Stimulated activated CD4-positive, alpha-beta T cell treated with anti-CD3 and anti-CD28 coated beads, TNF-alpha, amount 100 ng/mL, for 1 hour (primary cell): ENCODE measurements at places on chromosomes 2 and 18.

- DNase-seq: no peak
These were observed 116.3 kb upstream of the PGAP1 start for GRCh38 chr2:197042739-197043196.

GRCh38 chr2:76749858-76750257 lies 772.3 kb downstream of the LRRTM4 start:
- DNase-seq: no peak

- no peak for DNase-seq
These were observed 9.5 kb upstream of the MALL start for GRCh38 chr2:110124939-110125691.

GRCh38 chr2:104487366-104487765 lies 366.5 kb upstream of the POU3F3 start:
- no peak for DNase-seq

- DNase-seq: no peak
These were observed 20.0 kb downstream of the GREB1 start for GRCh38 chr2:11553661-11554398.

GRCh38 chr2:55048508-55049042 lies 1.7 kb downstream of the RTN4 start:
- DNase-seq: no peak

DNA sequence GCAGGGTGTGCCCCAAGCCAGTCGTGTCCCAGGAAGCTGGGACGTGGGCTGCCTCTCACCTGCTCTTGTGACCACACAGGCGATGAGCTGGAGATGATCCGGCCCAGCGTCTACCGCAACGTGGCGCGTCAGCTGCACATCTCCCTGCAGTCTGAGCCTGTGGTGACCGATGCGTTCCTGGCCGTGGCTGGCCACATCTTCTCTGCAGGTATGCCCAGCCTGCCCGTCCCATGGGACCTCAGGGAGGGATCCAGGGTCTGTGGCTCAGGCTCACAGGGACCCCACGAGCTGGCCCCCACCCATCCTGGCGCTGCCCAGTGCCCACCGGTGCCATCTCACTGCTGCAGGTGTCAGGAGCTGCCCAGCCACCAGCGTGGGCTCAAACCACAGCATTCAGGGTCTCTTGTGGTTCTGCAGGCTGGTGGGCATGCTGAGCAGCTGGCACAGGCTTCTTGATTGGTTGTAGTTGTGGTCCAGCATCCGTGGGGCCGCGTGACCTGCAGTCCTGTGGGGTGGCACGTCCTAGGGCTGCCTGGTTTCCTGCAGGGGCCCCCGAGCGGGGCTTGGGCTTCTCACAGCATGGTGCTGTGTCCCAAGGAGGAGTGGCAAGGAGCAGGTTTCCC lies 3.8 kb downstream of the BOK start:
- no peak for DNase-seq

DNA sequence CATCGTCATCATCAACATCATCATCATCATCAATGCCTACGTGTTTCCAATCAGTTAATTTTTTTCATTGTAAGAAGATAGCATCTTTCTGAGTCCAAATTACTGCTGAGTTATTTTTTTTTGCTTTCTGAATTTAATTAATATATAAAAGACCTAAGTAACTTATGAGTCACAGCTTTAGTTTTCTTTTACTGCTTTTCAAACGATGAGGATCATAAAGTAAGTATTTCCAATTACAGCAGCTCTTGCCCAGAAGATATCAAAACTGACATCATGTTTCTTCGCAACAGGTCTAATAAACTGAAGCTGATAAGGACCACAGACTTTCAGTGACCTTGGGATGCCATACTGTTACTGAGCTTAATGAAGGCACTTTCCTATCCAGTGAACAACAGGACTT lies 442.2 kb downstream of the DSEL start:
- DNase-seq: no peak

DNA sequence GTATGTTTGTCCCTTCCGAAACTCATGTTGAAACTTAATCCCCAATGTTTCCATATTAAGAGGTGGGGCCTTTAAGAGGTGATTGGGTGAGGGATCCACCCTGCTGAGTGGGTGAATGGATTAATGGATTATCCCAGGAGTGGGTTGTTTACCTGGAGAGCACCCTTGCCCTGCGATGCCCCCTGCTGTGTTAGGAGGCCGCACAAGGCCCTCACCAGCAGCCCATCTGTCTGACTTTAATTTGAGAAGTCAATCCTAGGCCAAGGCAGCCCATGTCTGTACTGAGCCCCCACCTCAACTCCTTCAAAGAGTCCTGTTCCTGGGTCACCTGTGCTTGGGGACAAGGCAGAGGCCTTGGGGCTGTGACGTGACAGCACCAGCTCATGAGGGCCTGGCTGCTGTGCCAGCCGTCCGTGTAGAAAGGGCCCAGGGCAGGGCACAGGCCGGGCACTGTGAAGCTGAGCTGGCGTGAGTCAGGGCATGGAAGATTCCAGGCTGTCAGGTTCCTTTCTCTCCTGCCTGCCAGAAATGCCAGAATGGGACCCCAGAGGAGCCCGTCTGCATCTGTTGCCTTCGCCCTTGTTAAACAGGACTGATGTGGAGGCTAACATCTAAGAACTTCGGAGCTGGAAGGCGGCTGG lies 21.3 kb upstream of the TAF1B start:
- no peak for DNase-seq

DNA sequence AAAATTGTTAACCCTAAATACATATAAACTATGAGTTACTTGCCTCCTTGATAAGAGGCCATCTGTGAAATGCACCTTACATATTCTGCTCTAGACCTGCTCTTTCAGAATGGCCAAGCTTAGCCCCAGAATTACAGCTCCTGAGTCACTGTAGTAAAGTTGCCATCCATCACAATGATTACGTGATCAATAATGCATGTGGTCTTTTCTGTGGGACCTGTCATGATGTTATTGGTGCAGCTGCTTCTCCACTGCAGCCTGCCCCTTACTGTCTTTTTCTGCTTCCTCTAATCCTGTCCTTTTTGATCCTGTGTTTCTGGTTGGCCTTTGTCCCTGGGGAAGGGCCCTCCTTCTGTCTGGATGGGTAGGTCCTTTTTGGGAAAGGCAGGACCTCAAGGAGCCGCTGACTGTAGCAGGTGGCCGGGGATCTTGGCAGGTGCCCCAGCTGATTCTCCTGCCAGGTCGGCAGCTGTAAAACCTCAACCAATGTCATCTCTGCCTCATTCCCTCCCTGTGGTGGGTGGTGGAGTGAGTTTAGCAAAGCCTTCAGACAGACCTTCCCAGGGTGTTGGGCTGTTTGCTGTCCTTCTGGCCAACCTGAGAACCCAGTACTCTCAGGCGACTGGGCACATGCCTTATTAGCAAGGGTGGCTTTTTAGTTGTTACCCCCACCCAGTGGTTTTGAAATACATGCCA lies 126.2 kb upstream of the EML6 start:
- DNase-seq: no peak

DNA sequence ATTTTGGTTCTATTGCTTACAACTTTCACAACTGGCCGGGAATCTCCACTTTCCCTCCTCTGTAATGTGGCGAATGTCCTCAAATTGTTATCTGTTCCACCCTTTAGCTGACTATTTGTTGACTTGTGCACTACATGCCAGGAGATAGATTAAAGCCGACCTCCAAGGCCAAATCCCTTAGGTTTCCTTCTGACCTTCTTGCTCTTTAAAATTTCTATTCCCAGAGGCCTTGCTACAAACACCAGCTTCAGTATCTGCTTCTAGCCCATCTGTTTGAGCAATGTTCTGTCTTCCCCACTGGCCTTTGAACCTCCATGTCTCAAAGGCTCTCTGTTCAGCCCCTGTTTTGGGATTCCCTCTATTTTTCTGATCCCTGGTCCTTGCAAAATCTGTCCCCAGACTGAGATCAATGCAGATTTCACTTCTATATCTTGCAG lies 426.2 kb downstream of the LRATD1 start:
- no peak for DNase-seq

GRCh38 chr2:136008205-136008865 lies 22.9 kb upstream of the DARS1 start:
- no peak for DNase-seq

- no peak for DNase-seq
These were observed 224.8 kb downstream of the NUP35 start for GRCh38 chr2:183349091-183349490.

DNA sequence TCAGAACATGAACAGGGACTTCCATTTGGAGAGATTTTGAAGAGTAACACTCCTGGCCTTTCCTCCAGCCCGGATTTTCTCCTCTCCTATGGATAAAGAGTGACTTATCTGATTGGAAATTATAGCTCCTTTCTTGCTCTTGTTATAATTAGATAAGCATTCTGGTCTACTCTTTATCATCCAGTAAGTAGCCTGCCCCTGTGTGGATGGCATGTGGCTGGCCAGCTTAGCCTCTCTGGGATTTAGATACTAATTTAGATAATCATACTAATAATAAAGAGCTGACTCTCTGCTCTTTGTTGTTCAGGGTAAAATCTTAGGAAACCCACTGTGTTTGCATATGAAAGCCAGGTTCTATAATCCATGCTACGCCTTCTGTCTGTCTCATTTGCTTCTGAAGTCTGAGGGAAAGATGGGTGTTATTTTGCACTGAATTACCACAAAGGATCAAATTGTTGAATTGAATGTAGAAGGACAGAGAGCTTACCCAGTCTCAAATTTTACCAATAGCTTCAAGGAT lies 438.8 kb downstream of the SPAG16 start:
- DNase-seq: no peak

DNA sequence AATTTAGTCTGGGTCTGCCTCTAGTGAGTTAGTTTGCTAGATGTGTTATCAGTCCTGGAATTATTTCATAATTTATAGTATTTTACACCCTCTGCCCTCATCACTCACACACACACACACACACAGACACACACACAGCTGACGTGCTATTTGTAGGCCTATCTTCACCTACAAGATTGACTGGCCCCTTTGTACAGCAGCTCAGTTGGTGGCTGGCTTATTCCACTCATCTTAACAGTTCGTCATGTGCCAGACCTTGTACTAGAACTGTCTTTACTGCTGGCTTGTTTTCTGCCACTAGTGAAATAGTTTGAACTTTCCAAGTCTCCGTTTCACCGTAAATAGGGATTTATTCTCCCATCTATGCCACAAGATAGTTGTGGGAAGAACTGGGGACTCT lies 21.3 kb downstream of the CENPO start:
- no peak for DNase-seq

DNA sequence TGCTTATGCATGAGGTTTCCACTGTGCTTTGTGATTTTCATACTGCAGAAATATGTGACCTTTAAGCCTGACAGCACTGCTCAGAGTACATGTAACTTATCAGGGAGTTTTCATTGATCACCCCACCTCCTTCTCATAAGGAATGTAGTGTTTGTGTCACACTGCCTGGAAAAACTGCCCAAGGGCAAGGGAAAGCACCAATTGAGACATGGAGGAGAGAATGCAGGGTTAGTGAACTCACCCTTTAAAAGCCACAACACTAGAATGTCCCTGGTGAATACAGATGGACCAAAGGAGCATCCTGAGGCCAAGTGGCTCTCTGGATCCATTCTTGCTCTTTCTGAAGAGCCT lies 147.2 kb upstream of the SPATS2L start:
- DNase-seq: no peak

GRCh38 chr2:229601396-229601795 lies 113.0 kb downstream of the DNER start:
- DNase-seq: no peak

DNA sequence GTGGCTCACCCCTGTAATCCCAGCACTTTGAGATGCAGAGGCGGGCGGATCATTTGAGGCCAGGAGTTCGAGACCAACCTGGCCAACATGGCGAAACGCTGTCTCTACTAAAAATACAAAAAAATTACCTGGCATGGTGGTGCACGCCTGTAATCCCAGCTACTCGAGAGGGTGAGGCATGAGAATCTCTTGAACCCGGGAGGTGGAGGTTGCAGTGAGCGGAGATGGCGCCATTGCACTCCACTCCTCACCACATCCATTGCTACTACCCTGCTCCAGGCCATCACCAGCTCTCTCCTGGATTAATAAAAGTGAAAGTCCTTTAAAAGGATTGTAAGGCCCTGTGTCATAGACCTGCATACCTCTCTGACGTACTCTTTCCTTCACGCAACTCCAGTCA lies 1.2 kb downstream of the RMP24 start:
- no peak for DNase-seq

DNA sequence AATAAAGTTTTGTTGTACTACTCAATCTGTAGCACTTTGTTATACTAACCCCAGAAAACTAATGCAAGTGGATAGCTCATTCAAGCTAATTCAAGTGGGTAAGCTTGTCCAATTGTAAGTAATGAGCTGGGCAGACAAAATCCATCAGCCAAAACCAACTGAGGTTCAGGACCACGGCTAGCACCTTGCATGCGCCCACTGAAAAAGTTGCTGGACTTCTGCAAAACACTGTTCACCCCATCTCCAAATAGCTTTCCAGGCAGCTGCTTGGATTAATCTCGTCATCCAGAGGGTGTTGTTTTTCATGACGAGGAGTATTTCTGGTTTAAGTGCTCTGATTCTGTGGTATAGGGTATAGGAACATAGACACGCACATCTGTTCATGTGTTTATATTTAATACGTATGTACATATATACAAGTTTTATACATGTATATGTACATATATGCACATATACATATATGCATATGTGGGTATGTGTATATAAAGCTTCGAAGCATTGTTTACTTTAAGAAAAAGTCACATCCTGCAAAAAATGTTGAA lies 307.5 kb downstream of the GALR1 start:
- no peak for DNase-seq

DNA sequence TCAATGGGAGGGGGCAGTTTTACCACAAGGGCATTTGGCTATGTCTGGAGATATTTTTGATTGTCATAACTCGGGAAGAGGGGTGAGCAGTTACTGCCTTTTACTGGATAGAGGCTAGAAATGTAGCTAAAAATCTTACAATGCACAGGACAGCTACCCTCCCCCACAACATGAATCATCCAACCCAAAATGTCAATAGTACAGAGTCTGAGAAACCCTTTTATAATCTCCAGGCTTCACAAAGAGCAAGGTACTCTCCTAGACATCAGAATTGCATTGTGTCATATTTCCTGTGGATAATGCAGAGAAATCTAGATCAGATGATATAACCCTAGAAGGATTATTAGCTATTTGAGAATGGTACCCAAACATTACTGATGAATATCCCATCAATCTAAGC lies 277.1 kb upstream of the NRP2 start:
- DNase-seq: no peak

GRCh38 chr2:173496746-173497145 lies 142.1 kb downstream of the CDCA7 start:
- no peak for DNase-seq

DNA sequence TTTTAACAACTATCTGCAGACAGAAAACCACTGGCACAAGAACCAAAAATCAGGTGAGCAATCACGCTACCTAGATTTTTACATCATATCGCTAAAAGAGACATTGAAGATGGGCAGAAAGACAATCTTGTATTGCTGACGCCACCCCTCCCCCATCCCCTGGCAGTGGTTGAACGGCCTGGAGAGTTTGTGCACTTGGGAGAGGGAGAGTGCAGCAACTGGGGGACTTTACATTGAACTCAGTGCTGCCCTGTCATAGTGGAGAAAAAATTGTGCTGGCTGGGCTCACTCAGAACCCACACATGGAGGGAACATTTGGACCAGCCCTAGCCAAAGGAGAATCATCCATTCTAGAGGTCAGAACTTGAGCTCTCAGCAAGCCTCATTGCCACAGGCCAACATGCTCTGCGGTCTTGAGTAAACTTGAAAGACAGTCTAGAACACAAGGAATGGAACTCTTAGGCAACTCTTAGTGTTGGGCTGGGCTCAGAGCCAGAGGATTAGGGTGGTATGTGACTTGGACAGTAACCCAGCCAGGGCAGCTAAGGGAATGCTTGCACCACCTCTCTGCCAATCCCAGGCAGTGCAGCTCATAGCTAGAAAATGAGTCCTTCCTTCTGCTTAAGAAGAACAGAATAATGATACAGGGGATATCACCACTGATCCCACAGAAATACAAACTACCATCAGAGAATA lies 220.0 kb upstream of the CYP26B1 start:
- no peak for DNase-seq

GRCh38 chr18:42038936-42039335 lies 83.9 kb downstream of the PIK3C3 start:
- DNase-seq: no peak
